ENCODE measurements at places on chromosomes 12 and 14.

- DNase-seq = peak; percentile 57
Observed at GRCh38 chr14:64053694-64054669, 201.2 kb downstream of the SYNE2 start.

DNA sequence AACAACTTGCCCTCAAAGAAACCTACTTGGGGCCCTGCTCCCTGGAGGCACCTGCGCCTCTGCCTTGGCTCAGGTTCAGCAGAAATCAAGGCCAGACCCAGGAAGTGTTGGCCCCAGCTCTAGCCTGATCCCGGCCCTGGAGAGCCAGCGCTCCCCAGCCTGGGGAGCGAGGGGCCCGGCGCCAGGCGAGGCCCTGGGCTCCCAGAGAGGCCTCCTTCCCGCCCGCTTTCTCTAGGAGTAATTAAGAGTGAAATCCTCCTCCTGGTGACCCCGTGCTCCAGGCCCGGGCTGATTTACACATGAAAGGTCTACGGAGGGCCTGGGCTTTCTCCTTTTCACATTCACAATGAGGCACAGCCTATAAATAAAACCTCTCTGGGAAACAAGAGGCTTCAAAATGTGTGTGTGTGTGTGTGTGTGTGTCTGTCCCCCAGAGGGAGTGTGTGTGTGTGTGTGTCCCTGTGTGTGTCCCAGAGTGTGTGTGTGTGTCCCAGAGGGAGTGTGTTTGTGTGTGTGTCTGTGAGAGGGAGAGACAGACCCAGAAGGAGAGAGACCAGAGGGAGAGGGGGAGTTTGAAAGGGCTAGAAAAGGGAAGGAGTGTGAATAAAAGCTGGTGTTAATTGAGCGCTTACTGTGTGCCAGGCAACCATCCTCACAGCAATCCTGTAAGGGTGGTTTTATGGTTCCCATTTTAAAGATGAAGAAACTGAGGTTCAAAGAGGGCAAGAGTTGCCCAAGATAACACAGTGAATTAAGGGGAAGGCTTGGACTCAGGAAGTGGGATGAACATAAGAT is 23.8 kb upstream of the COX6A1 start:
- no peak for DNase-seq

DNA sequence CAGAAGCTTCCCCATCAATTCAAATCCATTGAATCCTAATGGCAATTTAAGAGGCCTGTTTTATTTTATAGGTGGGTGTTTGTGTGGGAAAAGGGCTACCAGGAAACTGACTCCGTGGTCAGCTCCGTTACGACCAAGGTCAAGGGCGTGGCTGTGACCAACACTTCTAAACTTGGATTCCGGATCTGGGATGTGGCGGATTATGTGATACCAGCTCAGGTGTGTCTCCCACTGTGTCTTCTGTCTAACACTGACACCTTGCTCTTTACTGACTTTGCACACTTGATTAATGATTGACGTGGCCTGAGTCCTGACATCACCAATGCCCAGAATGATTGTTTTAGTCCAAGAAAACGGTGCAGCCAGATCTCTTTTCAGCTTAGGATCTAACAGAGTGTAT is 7.1 kb downstream of the P2RX4 start:
- DNase-seq = no peak

DNA sequence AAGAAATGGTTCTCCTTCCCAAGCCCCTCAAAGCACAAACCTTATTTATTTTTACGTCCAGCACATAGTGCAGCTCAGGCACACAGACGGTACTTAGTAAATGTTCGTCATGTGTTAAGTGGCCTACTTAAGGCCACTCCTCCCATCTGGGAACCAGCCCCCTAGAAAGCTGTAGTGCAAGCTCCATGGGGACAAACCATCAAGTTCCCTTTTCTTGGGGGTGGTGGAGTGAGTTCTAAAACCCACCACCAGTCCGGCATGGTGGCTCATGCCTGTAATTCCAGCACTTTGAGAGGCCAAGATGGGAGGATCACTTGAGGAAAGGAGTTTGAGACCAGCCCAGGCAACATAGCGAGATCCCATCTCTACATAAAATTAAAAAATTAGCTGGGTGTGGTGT is 49.4 kb downstream of the PITPNM2 start:
- no peak for DNase-seq

GRCh38 chr12:107511292-107511691 is 174.3 kb upstream of the PWP1 start:
- DNase-seq = peak; percentile 46

DNA sequence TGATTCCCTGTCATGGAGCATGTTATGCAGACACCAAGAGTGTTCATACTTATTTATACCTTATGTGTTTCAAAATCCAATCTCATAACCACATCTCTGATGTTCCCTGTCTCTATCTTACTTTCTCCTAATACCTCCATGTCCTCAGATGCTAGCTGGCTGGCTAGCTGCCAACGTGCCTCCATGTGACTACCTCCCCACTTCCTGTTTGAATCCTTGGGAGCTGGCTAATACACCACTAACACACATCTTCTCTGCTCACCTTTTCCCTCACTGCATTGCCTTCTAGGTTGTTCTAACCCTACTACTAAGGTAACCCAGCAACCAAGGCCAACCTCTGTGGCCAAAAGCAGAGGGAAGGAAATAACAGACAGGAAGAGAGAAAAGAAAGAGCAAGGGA is 27.3 kb downstream of the TTC5 start:
- peak; percentile 77 for DNase-seq

GRCh38 chr12:53036802-53037201 is 13.1 kb upstream of the TNS2 start:
- no peak for DNase-seq

- no peak for DNase-seq
Observed at GRCh38 chr12:104464899-104465298, 8.2 kb downstream of the CHST11 start.

- DNase-seq = peak; percentile 11
Observed at GRCh38 chr12:23760495-23760894, 189.0 kb downstream of the SOX5 start.

GRCh38 chr12:78888568-78888967 is 24.0 kb downstream of the SYT1 start:
- DNase-seq = no peak

DNA sequence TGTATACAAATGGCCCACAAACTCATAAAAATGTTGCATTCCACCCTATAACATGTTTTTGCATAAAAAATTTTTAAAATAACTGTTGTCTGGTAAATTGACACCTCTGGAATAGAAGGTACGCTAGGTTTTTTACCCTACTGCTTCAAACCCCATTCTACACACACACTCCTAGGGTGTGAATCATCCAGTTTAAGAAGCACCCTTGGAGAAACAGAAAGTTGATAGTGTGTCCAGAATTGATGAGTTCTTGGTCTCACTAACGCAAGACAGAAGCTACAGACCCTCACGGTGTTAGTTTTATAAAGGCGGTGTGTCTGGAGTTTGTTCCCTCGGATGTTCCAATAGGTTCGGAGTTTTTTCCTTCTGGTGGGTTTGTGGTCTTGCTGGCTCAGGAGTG is 158.5 kb downstream of the KLRB1 start:
- no peak for DNase-seq

DNA sequence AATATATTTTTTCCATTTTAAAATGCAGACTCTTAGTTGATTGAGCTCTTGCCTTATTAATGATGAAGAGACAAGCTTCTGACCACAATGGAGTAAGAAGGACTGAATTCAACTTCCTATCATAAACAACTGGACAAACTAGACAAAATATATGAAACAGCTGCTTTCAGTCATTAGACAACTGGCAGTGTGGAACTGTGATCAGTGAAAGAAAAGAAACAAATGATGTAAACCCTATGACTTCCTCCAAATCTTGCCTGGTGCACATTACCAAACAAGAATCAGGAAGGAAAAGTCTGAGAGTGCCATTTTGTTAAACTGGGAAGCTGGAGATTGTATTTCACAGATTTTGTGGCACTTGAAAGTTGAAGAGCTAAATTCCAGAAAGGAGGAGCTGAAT is 154.7 kb upstream of the ATXN7L3B start:
- DNase-seq = no peak

GRCh38 chr12:10621278-10621677 is 7.9 kb upstream of the MAGOHB start:
- no peak for DNase-seq

GRCh38 chr12:118606690-118607089 is 230.3 kb downstream of the SUDS3 start:
- DNase-seq = no peak

DNA sequence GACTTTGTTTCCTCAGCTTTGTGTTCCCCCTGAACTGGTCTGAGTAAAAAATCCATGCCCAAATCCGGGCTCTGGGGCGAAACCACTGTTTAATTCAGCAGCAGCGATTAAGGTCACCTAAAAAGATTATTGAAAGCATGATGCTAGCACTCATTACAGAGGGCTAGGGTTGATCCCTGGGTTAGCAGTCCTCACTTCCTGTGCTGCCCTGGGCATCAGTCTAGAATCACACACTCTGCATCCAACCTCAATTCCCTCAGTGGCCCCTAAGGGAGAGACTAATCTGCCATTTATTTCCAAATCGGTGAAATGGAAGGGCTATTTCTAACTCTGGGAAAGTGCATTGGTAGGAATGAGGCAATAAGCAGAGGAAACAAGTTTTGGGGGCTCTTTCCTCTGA is 107.2 kb downstream of the BTG1 start:
- no peak for DNase-seq

GRCh38 chr12:112686373-112686772 is 105.2 kb upstream of the RPH3A start:
- peak; percentile 27 for DNase-seq

GRCh38 chr14:54762296-54762695 is 140.3 kb downstream of the GCH1 start:
- peak; percentile 60 for DNase-seq

GRCh38 chr14:22163051-22163450 is 426.0 kb downstream of the DAD1 start:
- peak; percentile 15 for DNase-seq

GRCh38 chr14:37623971-37624370 is 28.5 kb downstream of the TTC6 start:
- no peak for DNase-seq

GRCh38 chr12:104710940-104711689 is 247.0 kb downstream of the SLC41A2 start:
- DNase-seq = peak; percentile 78

- no peak for DNase-seq
Observed at GRCh38 chr12:43776498-43776897, 17.7 kb downstream of the IRAK4 start.

- no peak for DNase-seq
Observed at GRCh38 chr12:5012337-5012736, 31.3 kb upstream of the KCNA5 start.

Measured in iris pigment epithelial cell (primary cell).